ENCODE measurements at places on chromosomes 4 and X. TPM values are rescaled to one million over a fixed set of nuclear protein-coding genes. Genes with fewer than 3 reads are reported as not detected.

- DNase-seq: no peak
Measured at GRCh38 chr4:171629737-171630136, 183.5 kb upstream of the GALNTL6 start.

- DNase-seq: no peak
Measured at GRCh38 chrX:104833401-104833800, 267.4 kb downstream of the IL1RAPL2 start.

- peak; percentile 13 for DNase-seq
Measured at GRCh38 chr4:172813359-172813923, 355.2 kb upstream of the GALNT7 start.

GRCh38 chrX:130578906-130579305 is 177.1 kb downstream of the RBMX2 start:
- DNase-seq: no peak

DNA sequence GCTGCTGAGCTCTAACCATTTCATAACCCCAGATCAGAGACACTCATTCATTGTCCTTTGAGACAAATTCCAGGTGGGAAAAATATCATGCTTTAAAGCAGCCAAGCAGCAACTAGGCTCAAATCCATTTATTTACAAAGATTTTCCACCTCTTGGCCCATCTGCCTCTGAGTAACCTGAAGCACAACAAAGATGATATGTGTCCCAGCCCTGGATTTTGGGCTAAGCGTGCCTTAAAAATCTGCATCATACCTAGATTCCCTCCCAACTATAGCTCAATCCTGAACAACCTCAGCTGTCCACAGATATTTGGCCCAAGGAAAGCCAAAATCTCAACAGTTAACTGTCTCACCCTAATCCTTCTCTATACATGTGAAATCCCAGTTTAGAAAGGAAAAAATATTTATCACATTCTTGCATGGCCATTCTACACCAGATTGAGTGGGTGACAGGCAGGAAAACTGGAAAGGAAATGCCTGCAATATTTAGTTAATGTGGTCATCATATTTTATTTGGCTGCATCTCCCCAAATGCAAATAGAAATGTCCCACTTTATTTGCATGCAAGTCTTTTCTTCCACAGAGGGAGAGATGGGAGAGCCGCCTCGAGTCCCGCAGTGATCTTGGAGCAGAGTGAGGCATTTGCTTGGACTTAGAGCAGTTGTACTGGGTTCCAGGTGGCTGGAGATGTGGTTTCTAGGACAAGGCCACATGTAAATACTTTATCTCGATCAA is 146.4 kb upstream of the EOLA2 start:
- peak; percentile 77 for DNase-seq

DNA sequence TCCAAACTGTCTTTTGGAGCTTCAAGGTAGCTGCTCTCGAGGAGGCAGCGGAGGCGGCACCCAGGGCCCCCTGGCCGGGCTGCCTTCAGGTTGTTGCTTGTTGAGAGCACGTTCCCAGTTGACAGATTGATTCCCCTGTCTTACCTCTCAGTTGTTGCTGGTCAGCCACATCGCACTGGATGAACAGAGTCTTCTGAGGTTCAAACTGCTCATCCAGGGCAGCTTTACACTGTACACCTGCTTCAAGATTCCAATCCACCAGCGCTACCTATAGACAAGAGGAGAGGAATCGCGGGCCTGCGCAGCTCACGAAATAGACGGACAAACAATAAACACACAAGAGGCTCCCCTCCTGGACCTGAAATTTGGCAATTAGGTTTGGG is 497 bp downstream of the HPGD start:
- no peak for DNase-seq

GRCh38 chrX:30060718-30061117 is 154.6 kb upstream of the MAGEB2 start:
- DNase-seq: peak; percentile 21

The AIMP1 gene
- total RNA-seq: 27.5 TPM

The TRO gene
- total RNA-seq: 25.8 TPM

The CSAG1 gene
- total RNA-seq: not detected

The ADGRG2 gene
- under 0.01 TPM for total RNA-seq
